Activated B cell treated with CpG ODN at 0.5 μM for 24 hours (primary cell): ENCODE measurements at places on chromosomes 16 and 17. TPM values are rescaled to one million over a fixed set of nuclear protein-coding genes. Genes with fewer than 3 reads are reported as not detected.
A peak's percentile ranks its signal among the peaks of the same experiment; 100 is the strongest.

DNA sequence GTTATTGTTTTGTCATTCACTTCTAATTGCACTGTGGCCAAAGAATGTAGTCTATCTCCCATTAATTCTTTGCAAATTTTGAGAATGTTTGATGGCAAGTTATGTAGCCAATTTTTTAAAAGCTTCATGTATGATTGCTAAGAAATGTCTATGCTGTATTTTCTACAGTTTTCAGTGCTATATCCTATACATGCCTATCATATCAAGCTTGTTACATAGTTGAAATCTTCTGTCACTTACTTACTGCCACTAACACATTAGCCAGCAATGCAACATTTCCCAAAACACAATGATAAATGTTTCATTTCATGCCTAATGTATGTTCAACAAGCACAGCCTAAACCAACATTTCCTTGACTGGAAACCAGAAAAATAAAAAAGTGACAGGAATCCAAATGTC is 292.4 kb upstream of the AXIN2 start:
- no peak for DNase-seq
- H3K36me3 ChIP-seq, result no peaks in the 10 kb centered on the region
- H3K27me3 ChIP-seq, result peaks cover 3% of the 10 kb centered on the region
- H3K4me3 ChIP-seq, result no peak overlapping the region
- H3K4me1 ChIP-seq, result no peaks in the 10 kb centered on the region

NPIPA7 gene
- total RNA-seq, result 4.4 and 7.0 TPM in 2 replicates

DNA sequence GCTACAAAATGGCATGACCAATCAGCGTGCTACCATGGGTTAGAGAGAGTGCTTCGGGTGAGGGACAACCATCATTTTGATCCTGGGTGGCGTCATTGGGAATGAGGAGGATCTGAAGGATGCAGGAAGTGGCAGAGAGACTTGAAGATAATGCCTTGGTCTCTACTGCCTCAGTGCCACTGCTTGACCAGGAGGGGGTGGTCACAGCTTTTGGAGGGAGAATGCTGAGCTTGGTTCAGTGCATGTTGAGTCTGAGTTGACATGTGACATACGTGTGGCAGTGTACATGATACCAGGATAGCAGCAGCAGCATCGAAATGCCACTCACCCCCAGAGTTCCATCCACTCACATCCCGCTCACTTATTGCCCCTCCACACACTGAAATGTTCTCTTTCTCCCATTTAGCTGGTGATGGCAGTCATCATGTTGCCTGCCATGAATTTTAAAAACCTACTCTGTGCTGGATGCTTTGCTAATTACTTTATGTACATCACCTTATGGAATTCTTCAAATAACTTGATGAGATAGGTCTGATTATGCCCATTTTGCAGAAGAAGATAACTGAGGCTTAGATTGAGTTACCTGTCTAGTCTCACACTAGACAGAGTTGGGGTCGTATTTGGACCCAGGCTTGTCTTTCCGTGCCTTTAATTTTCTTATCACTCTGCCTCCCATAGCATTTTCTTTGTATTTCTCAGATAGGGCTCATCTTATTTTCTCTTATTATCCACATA is 36.7 kb downstream of the ARSG start:
- peaks cover 5% of the 10 kb centered on the region for H3K27me3 ChIP-seq
- no peak overlapping the region for H3K4me3 ChIP-seq
- no peak for DNase-seq
- no peaks in the 10 kb centered on the region for H3K36me3 ChIP-seq
- no peaks in the 10 kb centered on the region for H3K4me1 ChIP-seq
- H3K27ac ChIP-seq, result no peak overlapping the region

DOC2A gene
- total RNA-seq, result not detected in 2 replicates

DNA sequence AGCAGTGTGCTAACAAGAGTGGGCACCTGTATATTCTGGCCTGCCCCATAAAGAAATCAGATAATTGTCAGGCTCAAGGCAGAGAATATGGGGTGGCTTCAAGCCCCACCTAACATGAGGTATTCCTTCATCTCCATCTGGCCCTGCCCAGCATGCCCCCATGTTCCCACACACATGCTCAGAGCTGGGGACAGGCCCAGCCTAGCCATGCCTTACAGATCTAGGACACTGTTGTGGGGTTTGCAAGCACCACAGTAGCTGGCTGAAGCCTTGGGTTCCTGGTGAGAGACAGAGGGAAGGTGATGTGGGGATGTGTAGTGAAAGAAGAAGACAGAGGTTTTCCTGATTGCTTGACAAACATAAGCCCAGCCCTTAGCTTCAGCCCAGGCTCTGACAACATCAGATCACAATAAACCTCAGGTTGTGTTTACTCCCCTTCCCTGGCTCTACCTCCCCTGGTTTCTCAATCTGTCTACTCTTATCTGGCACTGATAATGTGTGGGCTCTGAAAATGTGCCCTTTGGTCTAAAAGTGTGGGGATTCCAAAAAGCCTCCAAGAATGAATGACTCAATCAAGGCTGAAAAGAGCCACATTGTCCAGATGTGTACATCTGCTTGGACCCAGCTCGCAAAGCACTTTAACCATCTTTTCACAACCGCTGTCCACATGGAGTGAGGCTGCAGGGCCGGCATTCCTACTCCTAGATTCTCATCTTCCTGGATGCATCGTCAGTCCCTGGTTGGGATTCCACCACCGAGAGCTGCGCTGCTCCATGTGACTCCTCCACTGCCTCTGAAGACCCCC is 34.4 kb downstream of the CDRT4 start:
- H3K4me3 ChIP-seq, result no peak overlapping the region
- no peaks in the 10 kb centered on the region for H3K27me3 ChIP-seq
- peaks cover 10% of the 10 kb centered on the region for H3K36me3 ChIP-seq
- DNase-seq, result no peak

DNA sequence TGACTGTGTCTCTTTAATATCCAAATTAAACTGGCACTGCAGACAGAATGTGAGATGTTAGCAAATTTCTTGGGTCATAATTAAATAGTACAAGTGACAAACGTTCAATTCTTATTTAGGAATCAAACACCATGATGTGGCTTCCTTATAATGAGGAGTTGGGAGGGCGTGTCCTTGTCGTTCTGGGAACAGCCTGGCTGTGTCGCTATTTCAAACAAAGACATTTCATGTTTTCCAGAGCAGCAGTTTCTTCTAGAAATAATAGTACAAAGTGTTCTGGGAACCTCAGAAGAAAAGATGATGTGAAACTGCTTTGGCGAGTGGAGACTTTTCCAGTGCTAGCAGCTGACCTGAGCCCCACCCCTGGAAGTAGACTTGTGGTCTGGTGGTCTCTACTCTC is 301.7 kb upstream of the N4BP1 start:
- no peak overlapping the region for H3K4me3 ChIP-seq
- DNase-seq, result no peak
- H3K4me1 ChIP-seq, result no peaks in the 10 kb centered on the region
- no peak overlapping the region for H3K27ac ChIP-seq

KRT20 gene
- total RNA-seq, result not detected in 2 replicates

NAGS gene
- 1.0 and 1.2 TPM in 2 replicates for total RNA-seq

- H3K27ac ChIP-seq, result peak overlapping the region; percentile 87
- H3K4me3 ChIP-seq, result peak overlapping the region; percentile 55
- peaks cover 92% of the 10 kb centered on the region for H3K36me3 ChIP-seq
- no peaks in the 10 kb centered on the region for H3K27me3 ChIP-seq
- peaks cover 81% of the 10 kb centered on the region for H3K4me1 ChIP-seq
- no peak for DNase-seq
Observed at GRCh38 chr16:10883004-10883403, 6.0 kb downstream of the CIITA start.

DNA sequence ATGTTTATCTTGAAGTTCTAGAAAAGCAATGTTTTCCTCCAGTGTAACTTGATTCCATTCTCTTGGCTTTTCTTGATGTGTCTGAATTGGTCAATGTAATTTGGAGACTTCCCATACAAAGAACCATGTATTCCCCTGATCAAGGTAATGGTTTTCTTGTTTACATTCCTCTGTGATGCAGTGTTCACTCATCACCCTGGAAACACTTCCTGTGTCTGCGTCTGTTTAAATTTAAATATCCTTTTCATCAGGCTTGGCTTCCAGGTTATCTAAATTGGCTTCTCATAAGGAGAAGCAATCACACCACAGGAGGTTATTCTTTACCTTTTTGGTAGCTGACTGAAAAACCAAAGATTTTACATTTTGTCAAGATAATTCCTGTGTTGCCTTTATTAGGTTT is 237.3 kb upstream of the WSCD1 start:
- H3K4me1 ChIP-seq, result peaks cover 13% of the 10 kb centered on the region
- H3K27me3 ChIP-seq, result peaks cover 4% of the 10 kb centered on the region
- no peak for DNase-seq
- H3K36me3 ChIP-seq, result no peaks in the 10 kb centered on the region
- H3K4me3 ChIP-seq, result no peak overlapping the region

DNA sequence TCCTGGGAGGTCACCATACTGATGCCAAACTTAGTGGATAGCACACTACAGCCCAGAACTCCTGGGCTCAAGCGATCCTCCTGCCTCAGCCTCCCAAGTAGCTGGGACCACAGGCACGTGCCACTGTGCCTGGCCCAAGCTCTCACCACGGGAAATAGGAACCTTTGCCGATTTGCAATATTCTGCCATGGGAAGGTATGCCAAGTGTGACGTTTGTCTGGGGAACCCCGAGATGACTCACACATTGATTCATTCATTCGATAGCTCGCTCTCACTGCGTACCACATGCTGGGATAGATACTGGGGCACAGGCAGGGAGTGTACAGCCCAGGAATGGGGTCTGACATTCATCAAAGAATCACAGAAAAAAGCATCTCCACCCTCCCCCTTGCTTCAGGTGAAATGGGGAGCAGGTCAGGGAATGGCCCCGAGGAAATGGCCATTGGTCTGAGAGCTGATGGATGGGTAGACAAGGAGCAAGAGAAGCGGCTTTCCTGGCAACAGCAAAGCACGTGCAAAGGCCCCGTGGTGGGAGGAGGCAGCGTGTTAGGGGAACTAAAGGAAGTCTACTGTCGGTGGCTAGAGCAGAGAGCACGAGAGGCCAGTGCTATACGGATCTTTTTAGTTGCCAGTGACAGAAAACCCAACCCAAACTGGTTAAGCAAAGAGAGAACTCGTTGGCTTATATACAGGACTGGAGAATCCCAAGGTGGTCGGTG is 44.1 kb downstream of the DNAH17 start:
- no peaks in the 10 kb centered on the region for H3K36me3 ChIP-seq
- no peak for DNase-seq
- H3K27ac ChIP-seq, result no peak overlapping the region
- H3K4me1 ChIP-seq, result no peaks in the 10 kb centered on the region
- H3K27me3 ChIP-seq, result peaks cover 6% of the 10 kb centered on the region

DNA sequence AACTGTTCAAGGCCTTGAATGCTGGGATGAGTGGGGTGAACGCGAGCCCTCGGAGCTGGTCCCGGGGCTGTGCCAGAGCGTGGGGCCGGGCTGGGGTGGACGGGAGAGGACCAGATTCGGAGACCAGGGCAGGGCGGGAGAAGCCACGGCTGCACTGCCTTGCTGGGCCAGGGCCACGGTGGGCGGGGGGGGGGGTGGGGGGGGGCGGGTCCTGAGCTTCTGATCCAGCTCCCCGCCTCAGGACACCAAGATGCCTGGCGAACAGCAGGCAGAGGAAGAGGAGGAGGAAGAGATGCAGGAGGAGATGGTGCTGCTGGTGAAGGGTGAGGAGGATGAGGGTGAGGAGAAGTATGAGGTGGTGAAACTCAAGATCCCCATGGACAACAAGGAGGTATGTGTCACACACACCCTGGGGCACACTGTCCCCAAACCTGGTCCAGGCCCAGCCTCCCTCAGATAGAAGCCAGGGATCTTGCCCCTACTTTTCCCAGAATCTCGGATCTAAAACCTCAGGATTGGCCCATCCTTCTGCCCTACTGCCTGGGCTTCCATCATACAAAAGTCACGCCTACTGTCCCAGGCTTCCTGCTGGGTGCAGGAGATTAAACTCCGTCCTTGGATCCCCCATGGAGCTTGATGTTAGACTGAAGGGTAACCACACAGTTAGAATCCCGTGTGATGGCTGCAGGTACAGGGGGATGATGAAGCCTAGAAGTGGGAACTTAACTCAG is 563 bp downstream of the ZNF771 start:
- peak overlapping the region; percentile 89 for H3K4me3 ChIP-seq
- H3K27ac ChIP-seq, result peak overlapping the region; percentile 56
- H3K4me1 ChIP-seq, result peaks cover 29% of the 10 kb centered on the region
- peaks cover 13% of the 10 kb centered on the region for H3K36me3 ChIP-seq
- no peak for DNase-seq

TBC1D3B gene
- total RNA-seq, result 8.3 and 12.8 TPM in 2 replicates

GRCh38 chr17:48276776-48277175 is 153.2 kb downstream of the SKAP1 start:
- peaks cover 2% of the 10 kb centered on the region for H3K27me3 ChIP-seq
- H3K4me1 ChIP-seq, result no peaks in the 10 kb centered on the region
- no peak overlapping the region for H3K27ac ChIP-seq
- peaks cover 6% of the 10 kb centered on the region for H3K36me3 ChIP-seq
- DNase-seq, result no peak
- H3K4me3 ChIP-seq, result no peak overlapping the region

DNA sequence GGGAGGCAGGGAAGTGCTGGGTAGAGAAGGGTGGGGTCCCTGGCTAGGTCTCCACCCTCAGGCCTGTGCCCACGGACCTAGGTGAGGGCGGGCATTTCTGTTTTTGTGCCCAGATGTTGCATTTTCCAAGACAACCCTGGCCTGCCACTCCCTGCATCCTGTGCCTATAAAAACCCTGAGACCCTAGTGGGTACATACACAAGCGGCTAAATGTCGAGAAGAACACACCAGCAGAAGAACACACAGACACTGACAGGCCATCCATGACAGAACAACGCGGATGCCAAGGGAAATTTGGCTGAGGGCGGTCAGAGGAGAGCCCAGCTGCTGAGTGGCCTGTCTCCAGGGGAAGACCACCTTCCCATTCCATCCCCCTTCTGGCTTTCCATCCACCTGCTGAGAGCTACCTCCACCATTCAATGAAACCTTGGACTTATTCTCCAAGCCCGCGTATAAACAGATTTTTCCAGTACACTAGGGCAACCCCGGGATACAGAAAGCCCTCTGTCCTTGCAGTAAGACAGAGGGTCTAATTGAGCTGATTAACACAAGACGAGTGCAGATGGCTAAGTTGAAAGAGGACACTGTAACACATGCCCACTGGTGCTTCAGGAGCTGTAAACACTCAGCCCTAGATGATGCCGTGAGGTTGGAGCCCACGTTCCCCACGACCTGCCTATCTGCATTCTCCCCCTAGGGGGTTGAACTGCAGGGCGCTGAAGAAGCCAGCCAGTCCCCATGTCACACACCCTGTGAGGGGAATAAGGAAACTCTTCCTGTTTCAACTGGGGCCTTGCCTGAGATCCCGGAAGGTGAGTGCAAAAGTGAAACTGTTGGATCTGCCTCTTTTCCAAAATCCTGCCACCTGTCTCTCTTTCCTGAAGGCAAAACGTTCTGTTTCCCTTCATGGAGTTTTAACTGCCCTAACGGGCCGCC is 147.2 kb upstream of the COX10 start:
- H3K27ac ChIP-seq, result peak overlapping the region; percentile 59
- no peaks in the 10 kb centered on the region for H3K27me3 ChIP-seq
- no peaks in the 10 kb centered on the region for H3K36me3 ChIP-seq
- DNase-seq, result no peak
